Stimulated activated CD4-positive, alpha-beta T cell treated with anti-CD3 and anti-CD28 coated beads, TNF-alpha, amount 100 ng/mL, for 1 hour (primary cell): ENCODE measurements at places on chromosomes 5 and 9.

DNA sequence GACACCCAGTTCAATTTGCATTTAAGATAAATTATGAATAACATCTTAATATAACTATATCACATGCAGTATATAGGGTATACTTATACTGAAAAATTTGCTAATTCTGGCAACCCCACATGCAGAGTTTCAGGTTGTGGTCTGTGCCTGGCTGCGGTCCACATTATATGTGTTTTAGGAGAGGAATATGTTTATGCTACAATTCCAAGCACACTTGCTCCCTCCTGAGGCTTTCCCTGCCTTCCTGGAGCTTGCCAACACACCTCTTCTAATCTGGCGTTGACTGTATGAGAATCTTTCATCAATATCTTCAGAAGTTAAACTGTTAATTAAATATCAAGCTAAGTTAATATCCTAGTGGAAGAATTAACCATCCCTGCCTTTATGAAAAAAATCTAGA is 45.2 kb downstream of the SEMA5A start:
- DNase-seq: no peak

DNA sequence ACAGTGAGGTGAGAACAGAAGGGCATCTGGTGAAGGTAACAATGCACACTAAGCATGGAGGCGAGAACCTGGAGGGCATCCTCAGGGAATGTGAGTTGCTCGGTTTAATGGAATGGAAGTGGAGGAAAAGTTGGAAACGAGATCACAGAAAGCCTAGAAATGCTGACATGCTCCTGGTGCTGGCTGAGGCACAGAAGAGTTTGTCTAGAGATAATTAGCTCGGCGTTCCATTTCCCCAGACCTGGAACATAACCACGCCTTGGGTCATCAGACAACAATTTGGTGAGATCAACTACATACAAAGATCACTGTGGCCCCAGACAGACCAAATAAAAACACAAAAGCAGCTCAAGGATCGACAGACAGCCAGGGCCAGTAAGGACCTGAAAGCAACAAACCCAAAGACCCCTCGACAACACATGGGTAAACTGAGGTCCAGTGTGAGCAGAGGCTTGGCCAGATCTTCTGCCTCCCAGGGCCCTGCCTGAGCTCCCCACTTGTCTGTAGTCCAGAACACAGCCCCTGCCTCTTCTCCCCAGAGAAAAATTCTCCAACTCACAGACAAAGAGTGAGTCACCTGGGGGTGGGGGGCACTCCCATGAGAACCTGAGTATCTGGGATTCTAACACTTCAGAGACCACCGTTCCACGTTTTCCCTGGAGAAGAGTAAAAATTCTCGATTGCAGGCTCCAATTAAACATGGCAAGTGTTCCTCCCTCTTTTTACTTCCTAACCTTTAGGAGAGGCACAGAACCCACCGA is 52.5 kb downstream of the SHB start:
- DNase-seq: no peak

DNA sequence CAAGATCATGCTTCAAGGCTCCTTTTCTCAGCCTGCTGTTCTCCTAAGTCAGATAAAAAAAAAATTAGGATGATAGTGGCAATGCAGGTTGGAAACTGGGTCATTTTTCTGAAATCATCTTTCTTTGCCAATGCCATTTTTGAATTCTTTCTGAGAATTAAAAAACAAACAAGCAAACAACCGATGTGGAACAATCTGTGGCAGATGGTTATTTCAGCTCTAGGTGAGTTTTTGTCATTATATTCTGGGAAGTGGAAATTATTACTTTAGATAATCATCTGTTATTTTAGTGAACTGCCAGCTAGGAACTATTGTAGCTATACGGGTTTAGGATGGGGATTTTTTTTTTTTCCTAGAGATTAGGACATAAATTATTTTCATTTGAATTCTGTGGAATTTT is 129.7 kb downstream of the NTRK2 start:
- DNase-seq: no peak

DNA sequence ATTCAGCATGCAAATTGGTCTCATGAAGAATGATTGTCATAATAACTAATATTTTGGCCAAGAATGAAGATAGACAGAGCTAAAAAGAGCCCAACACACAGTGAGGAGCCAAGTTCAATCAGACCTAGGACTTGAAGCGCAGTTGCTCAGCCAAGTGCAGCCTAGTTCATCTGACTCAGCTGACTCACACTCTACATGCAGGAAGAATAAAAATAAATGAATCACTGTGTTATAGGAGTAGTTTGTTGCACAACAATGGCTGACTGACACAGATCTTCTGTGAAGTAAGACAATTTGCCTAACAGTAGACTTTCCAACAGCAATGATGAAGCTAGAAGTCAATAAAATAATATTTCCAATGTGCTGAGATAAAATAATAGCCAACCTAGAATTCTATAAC is 261.5 kb downstream of the CEMIP2 start:
- DNase-seq: no peak

GRCh38 chr9:77935211-77935610 is 96.4 kb downstream of the GNAQ start:
- no peak for DNase-seq

- no peak for DNase-seq
Observed at GRCh38 chr9:86434039-86434726, 80.0 kb upstream of the TUT7 start.

GRCh38 chr5:149550268-149550583 is 1.0 kb downstream of the CSNK1A1 start:
- no peak for DNase-seq

- DNase-seq: no peak
Observed at GRCh38 chr9:37255944-37256862, 135.8 kb downstream of the ZCCHC7 start.

GRCh38 chr5:108649646-108650045 is 98.1 kb upstream of the FER start:
- DNase-seq: no peak

DNA sequence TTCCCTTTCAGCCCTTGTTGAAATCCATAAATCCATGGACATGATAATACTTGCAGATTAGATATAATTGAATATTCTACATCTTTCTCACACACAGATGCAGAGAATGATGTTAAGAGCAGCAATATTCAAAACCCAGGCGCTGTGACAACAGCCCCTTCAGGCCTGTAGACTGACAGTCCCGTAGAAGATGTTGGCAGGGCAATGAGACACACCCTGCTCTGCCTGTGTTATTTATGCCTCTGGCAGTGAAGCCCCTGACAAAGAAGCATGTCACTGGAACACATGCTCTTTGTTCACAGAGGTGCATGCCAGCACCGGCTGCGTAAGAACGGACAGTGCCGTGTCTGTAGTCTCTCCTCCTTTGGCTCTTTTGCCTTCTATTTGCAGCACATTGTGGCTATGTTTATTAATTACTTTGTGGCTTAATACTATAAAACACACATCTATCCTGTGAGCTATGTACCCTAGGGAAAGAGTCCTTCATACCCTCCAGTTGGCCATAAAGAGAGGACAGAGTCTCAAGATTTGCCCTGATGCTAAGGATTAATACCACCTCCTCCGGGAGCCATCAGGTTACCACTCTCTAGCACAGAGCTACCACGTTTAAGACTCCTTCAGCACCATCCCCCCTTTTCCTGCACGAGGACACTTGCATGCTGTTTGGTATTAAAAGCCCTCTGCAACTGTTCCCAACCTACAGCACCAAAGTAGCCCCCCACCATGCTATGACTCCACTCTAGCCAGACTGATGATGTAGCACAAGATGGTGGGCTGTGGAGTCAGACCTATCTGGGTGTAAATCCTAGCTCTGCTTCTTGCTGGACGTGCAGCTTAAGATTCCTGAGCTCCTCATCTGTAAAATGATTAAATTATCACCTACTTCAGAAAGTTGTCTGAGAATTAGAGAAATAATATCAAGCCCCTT is 2.0 kb upstream of the ANP32B start:
- DNase-seq: no peak

DNA sequence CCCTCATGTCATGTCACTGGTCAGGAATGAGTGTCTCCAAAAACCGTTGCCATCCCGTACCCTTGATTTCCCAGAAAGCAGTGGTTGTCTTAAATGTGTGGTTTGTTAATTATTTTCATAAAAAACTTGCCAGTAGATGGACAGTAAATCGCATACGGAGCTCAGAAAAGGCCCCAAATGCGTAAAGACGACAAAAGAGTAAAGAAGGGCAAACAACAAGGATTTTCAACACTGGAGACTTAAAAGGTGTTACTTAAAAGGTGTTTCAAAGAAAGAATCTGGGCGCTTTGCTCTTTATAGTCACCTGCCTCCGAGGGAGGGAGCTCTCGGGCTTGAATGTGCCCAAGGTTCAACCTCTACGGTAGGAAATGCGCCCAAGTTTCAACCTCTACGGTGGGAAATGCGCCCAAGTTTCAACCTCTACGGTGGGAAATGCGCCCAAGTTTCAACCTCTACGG is 734 bp downstream of the KIF27 start:
- no peak for DNase-seq

DNA sequence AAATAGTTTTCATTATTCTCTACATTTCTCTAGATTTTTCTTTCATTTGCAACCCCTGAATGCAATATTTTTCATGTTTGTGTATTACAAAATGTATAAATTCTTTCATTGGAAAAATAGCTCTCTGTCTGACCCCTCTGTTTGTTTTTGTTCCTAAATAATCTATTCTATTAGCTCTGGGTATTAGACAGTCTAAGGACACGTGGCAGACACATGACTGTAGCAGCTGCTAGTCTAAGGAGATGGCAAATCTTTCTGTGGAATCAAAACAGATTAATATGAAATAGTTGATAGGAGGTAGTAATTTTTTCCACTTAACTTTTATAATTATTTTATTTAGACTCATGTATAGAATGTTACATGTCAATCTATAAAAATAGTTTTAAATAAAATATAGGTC is 21.4 kb upstream of the SPATA9 start:
- no peak for DNase-seq

DNA sequence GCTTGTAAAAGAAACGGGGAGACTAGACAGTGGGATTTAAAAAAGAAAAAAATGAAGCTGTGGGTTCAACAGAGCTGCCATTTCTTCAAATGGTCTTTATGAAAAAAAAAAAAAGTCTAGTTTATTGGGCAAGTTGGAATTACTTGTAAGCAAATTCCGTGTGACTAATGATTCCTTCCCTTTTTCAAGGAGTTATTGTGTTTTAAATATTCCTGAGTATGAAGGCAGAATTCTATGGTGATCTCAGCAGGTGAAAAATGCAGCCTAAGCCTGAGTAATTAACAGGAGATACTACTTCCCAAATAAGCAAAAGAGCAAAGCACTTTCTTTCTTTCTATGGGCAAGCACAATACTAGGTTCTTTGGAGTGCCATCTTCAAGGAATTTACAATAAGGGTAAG is 481.9 kb downstream of the ZNF608 start:
- no peak for DNase-seq

GRCh38 chr5:180470361-180470760 is 23.8 kb upstream of the CNOT6 start:
- no peak for DNase-seq

DNA sequence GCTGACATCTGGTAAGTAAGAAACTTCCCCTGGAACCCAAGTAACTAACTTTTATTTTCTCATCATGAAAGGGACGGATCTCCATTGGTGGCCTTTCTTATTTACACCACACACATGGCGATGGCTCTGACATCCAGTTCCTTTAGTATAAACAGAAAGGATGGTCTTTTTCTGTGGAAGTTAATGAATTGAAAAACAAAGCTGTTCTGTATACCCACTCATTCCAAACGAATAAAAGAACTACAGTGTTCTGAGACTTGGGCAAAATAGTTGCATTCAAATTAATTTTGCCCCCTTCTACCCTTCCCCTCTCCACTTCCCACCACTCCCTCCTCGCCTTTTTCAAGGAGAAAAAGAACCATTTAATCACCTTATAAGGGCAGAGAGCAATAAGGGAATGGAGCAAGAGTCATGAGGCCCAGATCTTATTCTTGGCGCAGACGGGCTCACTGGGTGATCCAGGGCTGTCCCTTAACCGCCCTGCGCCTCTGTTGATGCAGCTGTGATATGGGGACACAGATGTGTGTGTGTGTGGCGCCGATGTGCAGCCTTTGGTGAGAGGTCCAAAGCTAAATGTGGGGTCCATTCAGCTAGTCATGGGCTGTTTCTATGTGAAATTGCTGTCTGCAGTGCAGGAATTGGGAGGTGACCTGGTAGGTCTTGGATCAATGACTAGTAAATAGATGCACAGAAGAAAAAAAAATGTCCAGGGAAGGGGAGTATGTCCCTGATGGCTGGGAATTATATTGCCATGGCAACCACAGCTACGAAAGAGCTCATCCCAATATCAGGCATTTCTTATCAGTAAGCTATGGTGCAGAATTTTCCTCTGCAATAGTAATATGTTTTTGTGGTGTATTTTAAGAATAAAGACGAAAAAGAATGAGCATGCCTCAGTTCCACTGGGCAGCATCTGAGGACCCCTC is 141.5 kb upstream of the ERCC6L2 start:
- no peak for DNase-seq

DNA sequence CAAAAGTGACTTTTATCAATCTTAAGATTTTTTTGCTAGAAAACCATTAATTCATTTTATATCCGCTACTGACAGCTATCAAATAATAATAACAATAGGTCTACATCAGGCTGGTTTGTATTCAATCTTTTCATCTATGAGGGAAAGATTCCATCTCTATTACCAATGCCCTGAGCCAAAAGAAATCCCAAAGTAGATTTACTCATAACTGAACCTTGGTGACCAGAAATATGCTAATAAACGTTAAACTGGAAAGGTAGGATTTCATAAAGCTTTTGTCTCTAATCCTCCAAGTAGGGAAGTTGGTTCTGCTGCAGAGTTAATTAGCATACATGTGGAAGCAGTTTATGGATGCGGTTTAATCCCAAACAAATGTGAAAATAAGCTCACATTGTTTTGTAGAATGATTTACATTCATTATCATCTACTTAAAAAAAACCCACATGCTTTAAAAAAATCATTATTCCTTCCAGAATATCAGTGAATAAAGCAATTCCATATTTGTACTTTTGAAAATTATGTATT is 715.5 kb downstream of the CETN3 start:
- DNase-seq: no peak

DNA sequence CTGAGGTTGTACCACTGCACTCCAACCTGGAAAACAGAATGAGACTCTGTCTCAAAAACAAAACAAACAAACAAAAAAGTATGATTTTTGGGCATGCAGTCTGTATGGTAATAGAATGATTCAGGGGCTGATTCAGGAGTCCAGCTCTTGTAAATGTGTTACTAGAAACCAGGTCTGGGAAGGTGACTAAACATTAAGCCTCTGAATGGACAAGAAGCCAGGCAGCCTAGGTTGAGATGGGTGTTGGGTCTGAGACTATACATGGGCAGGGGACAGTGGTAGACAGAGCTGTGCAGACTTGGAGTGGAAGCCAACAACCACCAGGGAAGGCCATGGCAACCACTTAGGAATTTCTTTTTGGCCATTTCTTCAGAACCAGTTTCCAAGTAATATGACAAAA is 64.9 kb upstream of the TLE1 start:
- DNase-seq: no peak

- DNase-seq: no peak
Observed at GRCh38 chr9:33210006-33210715, 29.8 kb upstream of the SPINK4 start.
